ENCODE measurements at places on chromosomes 4 and X.

- DNase-seq: no peak
Measured at GRCh38 chr4:7766661-7767345, 172.9 kb downstream of the AFAP1 start.

- DNase-seq: no peak
Measured at GRCh38 chrX:37653397-37654085, 32.0 kb upstream of the XK start.

GRCh38 chr4:6229095-6229494 is 28.7 kb upstream of the JAKMIP1 start:
- DNase-seq: no peak

DNA sequence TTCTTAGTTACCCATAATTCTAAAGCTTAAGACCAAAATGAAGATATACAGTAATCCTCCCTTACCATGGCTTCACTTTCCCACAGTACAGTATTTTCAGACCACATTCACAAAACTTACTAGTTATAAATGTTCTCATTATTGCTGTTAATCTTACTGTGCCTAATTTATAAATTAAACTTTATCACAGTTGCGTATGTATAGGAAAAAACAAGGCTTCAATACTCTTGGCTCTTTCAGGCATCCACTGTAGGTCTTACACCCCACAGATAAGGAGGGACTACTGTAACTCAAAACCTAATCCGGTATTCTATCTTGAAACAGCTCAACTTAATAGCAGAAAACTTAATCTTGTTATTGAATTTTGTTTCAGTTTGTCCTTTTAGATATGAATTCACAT is 3.6 kb downstream of the HMGB2 start:
- no peak for DNase-seq

DNA sequence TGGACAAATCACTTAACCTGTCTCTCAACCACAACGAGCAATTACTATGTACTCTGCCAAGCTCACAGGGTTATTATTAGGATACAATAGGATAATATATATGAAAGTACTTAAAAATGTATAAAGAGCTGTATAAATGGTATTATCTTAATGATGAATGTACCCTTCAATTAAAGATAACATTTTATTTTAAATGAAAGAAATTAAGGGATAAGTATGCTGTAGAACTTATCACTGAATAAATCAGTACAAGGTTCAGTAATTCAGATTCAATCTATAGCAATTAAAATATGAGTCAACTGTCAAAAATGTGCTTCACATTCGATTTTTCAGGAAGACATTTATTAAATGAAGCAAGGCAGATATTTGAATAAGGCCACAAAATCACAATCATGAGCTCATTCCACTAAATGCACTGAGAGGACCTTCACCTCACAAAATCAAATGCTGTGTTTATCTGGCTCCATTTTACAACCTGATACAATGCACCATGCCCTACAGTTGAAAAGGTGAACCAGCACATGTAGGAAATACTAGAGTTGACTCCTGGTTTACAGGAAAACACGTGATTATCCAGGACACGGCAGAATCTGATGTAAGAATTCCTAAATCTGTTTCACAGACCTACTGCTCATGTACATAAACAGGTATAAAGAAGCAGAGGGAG is 4.4 kb downstream of the LRCH2 start:
- DNase-seq: no peak

DNA sequence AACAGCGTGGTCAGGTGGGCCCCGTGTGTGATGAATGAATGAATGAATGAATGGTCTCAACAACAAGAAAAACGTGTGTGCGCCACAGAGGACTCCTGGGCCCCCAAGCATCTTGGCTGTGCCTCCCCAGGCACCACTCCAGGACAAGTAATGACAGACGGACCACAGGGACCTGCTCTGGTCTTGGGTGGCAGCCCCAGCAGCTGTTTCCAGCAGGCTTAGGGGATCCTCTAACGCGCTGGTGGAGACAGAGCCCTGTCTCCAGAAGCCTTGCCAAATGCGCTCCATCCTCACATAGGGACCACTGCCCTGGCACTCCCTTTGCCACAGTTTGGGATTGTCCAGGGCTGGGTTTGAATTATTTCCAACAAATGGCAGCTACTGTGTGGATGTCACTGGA is 39.1 kb downstream of the PSAPL1 start:
- peak; percentile 5 for DNase-seq

Measured in D721Med (cell line).